Midbrain (tissue), 1 donor: ENCODE measurements at places on chromosomes 11 and 22.

GRCh38 chr22:26295563-26296126, 126.4 kb downstream of the SEZ6L start:
- DNase-seq: no peak

- no peak for DNase-seq
Measured at GRCh38 chr11:47955061-47955755, 25.2 kb upstream of the PTPRJ start.

- no peak for DNase-seq
Measured at GRCh38 chr11:75524665-75525432, 892 bp downstream of the GDPD5 start.

- no peak for DNase-seq
Measured at GRCh38 chr11:92897487-92897886, 72.0 kb upstream of the MTNR1B start.

DNA sequence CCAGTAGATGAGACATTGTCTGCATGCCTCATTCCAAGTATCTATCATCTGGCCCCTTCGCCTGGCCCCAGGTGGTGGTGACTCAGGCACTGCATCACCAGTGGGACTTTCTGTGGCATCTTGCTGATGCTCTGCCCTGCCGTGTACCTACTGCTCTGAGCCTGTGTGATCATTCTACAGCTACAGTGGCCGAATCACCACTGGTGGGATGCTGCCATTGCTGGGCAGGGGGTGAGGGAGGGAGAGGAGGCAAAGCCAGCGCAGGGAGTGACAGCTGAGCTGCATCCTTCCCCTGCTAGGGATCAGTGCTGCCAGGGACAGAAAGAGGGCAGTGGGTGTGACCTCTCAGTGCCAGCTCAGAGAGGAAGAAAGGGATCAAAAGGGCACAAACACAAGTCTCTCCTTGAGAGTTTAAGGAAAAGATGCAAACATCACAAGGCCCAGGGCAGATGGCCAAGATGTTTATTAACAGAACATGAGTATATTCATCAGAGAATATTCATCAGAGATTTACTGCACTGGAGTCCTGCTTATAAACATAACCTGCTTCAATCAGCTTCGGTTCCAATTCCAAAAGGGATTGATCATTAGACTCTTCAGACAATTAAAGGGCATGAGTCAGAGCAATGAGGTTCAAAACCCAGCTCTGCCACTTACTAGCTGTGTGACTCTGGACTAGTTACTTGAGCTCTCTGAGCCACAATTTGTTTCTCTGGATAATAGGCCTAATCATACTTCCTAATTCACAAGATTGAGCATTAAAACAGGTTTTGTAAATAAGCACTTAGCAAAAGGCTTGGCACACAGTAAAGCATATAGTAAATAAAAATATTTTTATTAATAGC, 109.8 kb downstream of the NAT10 start:
- no peak for DNase-seq

DNA sequence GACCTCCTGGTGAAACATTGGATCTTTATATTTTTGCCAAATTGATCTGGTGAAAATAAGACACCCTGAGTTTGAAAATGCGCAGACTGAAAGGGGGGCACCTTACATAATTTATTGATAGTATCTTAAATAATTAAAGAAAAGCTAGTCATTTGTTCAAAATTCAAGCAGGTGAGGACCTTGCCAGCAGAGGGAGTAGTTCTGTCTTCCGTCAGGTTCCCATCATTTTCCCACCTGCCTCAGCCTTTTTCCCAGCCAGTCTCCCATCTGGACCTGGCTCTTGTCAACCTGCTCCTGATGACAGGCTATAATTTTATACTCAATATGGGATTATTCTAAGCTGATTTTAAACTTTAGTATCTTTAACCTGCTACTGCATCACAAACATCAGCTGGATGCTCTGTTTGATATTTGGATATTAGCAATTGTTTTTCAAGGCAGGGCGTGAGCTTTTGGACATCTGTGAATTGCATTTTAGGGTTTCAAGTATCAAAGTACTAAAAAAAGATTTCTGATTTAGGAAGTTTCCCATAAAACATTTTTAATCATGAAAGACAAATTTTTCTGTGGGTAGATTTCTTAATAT, 132.0 kb downstream of the ELP4 start:
- no peak for DNase-seq

DNA sequence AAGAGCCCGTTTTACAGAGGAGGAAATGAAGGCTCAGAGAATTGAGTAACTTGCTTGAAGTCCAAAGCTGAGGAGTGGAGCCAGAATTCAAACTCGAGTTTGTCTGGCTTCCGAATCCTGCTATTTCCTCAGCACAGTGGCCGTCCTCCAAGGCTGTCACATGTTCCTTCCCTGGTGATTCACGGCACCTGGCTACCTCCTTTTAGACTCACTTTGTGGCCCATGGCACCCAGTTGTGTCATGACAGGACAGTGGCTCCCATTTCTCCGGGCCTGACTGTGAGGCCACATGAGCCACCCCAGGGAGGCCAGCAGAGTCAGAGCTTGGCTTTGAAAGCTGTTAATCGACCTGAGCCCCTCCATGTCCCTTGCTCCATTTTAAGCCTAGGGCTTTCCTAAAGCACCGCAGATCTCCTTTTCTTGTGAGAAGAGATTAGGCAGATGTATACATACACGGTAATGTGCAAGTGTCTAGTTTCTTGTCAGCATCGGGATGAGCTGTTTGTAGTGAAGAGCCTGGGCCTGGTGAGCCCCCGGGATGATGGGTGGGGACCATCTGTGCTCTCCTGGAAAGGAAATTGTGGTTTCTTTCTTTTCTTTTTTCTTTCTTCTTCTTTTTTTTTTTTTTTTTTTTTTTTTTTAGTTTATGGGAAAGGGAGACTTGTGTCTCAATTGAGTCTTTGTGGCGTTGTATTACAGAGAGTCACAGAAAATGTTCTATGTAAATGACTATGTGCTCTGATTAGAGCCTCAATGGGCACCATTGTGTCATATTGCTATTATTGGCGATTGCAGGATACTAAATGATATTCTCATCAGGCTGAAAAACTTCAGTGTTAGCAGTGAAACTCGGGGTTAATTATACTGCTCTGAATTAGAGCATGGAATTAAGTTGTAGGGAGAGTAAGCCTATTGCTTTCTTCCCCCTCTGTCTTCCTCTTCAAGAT, 54.8 kb downstream of the PTPRJ start:
- DNase-seq: peak; percentile 74

- no peak for DNase-seq
Measured at GRCh38 chr11:115544422-115544948, 40.3 kb upstream of the CADM1 start.

GRCh38 chr11:109756521-109756920, 334.5 kb downstream of the C11orf87 start:
- DNase-seq: no peak

- DNase-seq: no peak
Measured at GRCh38 chr11:114089748-114090147, 30.2 kb downstream of the ZBTB16 start.

- DNase-seq: no peak
Measured at GRCh38 chr11:75386942-75387630, 12.2 kb upstream of the RPS3 start.

- no peak for DNase-seq
Measured at GRCh38 chr22:38267086-38267485, 5.7 kb downstream of the TMEM184B start.

- DNase-seq: peak; percentile 86
Measured at GRCh38 chr22:23849009-23850006, 8.4 kb upstream of the SLC2A11 start.

DNA sequence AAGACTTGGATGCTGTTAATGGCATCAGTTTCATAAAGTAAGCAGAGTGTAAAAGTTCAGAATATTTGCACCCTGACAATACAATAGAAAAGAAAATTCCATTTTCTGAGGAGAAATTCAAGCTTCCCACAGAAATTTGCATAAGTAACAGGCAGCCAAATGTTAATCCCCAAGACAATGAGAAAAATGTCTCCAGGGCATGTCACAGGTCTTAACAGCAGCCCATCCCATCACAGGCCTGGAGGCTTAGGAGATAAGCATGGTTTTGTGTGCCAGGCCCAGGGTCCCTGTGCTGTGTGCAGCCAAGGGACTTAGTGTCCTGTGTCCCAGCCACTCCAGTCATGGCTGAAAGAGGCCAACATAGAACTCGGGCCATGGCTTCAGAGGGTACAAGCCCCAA, 347.6 kb downstream of the LUZP2 start:
- no peak for DNase-seq

- DNase-seq: no peak
Measured at GRCh38 chr11:131568318-131568717, 197.9 kb downstream of the NTM start.

GRCh38 chr11:2519862-2520735, 75.3 kb downstream of the KCNQ1 start:
- no peak for DNase-seq

- peak; percentile 60 for DNase-seq
Measured at GRCh38 chr11:107549253-107549953, 16.1 kb downstream of the ALKBH8 start.

- no peak for DNase-seq
Measured at GRCh38 chr11:71115770-71116692, 136.3 kb downstream of the SHANK2 start.

- DNase-seq: no peak
Measured at GRCh38 chr22:44455151-44455962, 42.7 kb downstream of the RTL6 start.

GRCh38 chr11:45405916-45406670, 120.0 kb upstream of the SYT13 start:
- no peak for DNase-seq

DNA sequence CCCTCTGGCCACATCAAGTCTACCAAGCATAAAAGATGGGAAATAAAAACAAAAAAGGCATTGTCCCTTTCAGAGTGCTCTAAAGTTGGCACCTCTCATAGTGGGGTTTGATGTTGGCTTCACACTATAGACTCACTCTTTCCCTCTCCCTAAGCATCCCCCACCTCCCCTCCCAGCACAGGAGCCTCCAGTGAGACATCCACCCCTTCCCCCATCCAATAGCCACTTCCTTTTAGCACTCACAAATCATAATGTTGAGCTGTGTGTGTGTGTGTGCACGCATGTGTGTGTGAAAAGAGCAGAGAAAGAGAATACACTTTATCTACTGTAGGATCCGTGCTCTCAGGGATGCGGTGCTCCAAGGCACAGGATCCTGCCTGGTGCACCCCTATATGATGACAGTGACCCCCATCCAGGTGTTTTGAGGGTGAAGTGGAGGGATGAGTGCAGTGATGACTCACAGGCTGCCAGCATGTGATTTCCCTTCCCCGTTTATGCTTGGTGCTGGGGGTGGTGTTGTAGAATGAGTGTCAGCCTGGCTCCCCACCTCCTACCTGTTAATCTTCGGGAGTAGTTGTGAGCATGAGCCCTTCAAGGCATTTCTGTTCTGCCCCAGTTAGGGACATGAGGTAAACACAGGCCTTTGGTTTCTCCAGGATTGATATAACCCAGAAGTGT, 235.2 kb upstream of the B3GAT1 start:
- DNase-seq: no peak

DNA sequence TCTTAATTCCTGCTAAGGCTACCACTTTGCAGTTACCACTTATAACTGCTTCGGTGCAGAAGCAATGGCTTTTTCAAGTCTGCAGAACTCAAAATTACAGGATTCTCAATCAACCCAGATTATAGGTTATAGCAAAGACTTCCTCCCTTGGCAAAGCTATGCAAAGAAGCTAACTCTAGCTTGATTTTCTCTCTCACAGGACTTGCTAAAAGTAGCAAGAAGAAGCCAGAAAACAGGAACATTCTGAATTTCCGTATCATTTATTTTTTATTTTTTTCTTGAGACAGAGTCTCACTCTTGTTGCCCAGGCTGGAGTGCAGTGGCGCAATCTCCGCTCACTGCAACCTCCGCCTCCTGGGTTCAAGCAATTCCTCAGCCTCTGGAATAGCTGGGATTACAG, 10.7 kb upstream of the PLEKHB1 start:
- no peak for DNase-seq

- DNase-seq: no peak
Measured at GRCh38 chr11:57432149-57432561, 5.2 kb upstream of the SLC43A3 start.

- no peak for DNase-seq
Measured at GRCh38 chr22:31812977-31813605, 59.3 kb downstream of the DEPDC5 start.

GRCh38 chr22:31346733-31347250, 646 bp upstream of the PATZ1 start:
- DNase-seq: peak; percentile 74

GRCh38 chr11:61868571-61869428, 22.5 kb downstream of the FADS3 start:
- DNase-seq: no peak

DNA sequence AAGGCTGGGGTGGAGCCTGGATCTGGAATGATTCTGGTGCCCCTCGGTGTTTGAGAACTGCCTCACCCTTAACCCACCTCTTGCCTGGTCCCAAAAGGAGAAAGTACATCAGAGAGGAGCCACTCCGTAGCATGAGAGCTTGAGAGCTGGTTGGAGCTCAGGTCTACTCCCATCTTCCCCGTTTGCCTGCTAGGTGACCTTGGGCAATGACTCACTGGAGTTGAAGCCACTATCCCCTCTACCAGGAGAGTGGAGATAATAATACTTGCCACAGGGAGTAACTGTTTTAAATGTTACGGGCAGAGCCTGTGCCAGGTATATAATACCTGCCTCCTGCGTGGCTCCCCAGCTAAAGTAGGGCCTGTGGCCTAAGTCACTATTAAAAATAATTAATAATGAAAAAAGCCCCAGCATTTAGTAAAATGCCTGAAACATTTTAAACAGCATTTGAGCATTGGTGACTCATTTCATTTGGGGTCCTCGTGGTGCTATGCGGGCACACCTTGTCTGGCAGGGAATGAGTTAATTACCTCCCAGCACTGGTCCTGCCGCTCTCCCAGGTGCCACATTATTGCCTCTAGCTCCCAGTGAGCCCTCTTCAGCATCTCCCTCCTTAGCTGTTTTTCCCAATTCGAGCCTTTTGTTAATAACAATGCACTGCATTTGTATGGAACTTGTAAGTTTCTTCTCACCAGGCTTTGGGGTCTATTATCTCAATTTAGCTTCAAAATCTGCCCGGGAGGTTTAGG, 22.5 kb downstream of the CYTH4 start:
- no peak for DNase-seq

GRCh38 chr11:67468456-67468758, 644 bp downstream of the TMEM134 start:
- no peak for DNase-seq

DNA sequence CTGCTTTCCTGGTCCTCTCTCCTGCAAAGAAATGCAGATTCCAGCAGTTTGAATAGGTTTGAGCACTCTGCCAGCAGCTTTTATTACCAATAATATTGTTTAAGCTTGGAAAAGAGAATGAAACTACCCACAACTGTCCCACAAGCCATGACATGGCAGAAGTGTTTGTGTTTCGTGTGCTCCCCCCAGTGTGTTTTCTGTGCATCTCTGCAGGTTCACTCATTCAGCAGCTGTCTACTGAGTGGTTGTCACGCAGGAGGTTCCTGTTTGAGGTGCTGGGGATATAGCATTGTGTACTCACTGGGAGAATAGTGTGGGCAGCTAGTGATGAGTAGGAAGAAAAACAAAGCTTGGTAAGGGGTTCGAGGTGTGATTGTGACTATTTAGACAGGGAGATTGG, 55.3 kb upstream of the SUSD2 start:
- no peak for DNase-seq

GRCh38 chr22:44159811-44160210, 20.9 kb upstream of the PARVG start:
- no peak for DNase-seq

- no peak for DNase-seq
Measured at GRCh38 chr11:61585115-61585514, 4.2 kb upstream of the SYT7 start.

- DNase-seq: no peak
Measured at GRCh38 chr11:69208190-69209037, 52.7 kb downstream of the SMIM38 start.
